Activated gamma-delta T cell treated with Interleukin-2 at 50 U/mL for 16 hours (primary cell): ENCODE measurements at places on chromosomes 13 and 19.

- no peak for DNase-seq
Observed at GRCh38 chr19:42275103-42275502, 6.1 kb downstream of the CIC start.

DNA sequence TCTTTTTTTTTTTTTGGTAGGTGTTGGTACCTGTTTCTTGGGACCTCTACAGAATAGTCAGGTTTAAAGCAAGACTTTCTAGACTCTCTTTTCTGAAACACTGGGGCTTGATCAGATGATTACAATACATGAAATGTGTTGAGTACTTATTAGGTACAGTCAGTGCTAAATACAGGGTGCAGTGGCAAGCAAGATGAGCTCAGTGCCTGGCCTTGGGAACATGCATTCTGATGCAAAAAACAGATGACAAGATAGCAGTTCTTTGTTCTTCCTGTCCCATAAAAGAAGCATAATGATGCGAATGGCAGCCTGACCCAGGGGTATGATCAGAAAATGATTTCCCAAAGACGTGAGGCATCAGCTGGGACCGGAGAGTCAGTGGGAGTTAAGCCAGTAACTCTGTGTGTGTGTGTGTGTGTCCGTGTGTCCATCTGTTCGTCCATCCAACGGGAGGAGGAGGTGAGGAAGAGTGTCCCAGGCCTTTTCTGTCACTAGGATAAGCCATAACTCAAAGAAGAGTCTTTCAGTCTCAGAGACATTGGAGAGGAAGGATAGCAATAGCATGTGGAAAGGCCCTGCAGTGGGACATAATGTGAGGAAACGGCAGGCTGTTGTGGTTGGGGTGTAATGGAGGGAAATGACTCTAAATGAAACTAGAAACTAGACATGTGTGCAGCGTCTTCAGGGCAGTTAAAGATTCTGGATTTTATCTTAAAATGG lies 32.2 kb downstream of the SLAIN1 start:
- DNase-seq = no peak

DNA sequence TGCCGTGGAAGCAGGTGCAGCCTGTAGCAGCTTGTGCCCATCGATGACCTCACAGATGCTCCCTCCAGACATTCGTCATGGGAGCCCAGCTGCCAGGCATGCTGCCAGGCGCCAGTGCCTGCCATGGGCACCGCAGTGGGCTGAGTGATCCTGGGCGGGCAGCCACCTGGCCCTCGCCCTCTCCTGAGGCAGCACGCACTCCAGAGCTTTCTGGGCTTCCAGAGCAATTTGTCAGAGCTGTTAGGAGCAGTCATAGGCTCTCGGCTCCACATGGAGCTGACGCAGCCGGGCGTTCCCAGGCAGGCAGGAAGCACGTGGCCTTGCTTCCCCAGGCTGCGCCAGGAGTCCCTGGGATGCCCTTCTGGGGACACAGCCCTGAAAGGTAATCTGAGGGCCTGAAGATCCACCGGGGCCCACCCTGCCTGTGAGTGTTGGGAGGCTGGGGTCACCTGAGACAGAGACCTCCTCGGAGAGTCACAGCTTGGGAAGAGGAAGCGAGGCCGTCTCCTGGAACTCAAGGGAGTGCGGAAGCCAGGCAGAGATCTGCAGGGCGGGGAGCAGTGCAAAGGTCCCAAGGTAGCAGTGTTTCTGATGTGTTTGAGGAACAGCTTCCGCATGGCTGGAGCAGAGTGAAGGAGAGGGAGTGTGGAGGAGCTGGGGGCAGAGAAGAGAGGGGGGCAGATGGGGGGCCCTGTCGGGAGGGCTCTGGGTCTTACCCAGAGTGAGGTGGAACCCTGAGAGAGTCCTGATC lies 50.6 kb downstream of the DPF1 start:
- DNase-seq = no peak

DNA sequence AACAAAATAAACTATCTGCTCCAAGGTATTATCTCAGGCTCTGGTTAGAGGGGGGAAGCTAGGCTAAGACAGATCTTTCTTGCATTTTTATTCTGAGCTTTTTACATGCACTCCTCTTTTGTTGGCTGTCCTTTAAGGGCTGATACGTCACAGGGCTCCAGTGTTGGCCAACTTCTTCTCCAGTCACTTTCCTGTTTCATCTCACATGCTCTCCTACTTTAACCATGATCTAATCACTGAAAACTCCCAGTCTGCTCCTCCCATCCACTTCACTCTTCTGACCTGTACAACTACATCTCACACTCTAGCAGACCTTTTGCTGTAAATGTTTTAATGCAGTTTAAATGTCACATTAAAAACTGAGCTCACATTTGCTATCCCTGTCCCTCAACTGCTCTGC lies 510.0 kb upstream of the KLF12 start:
- DNase-seq = no peak

- DNase-seq = no peak
Observed at GRCh38 chr13:58823701-58824100, 1192.2 kb downstream of the PCDH17 start.

DNA sequence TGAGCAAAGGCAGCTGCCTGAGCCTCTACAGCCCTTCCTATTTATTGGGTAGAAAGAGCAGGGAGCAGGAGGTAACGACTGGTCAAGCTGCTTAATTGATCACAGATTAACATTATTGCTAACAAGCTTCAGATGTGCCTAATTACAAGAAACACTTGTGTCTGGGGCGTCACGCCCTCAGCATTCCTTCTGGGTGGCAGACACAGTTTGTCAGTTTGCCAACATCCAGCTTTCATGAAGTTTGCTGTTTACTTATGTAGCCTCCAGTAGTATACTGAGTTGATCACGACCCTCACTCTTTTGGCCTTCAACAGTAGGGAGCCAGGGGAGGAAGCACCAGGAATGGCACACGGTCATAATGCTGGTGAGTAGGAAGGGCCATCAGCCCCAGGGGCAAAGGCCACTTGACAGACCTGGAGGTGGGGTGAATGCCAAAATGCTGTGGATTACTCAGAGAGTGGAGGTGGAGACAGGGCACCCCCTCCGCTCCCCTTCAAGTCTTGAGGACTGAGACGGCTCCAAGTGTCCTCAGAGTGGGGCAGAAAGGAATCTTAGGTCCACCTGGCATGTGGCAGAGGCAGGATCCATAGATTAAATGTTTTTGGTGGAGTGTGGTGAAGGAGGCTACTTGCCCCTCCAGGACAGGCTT lies 34.9 kb upstream of the PSPC1 start:
- DNase-seq = no peak

GRCh38 chr13:91647361-91647990 lies 249.1 kb downstream of the GPC5 start:
- DNase-seq = no peak

- DNase-seq = no peak
Observed at GRCh38 chr13:23436680-23437079, 3.2 kb upstream of the SACS start.

- DNase-seq = peak; percentile 51
Observed at GRCh38 chr19:43798546-43799409, 3.5 kb downstream of the LYPD5 start.

GRCh38 chr19:27746691-27747380 lies 1466.1 kb downstream of the UQCRFS1 start:
- no peak for DNase-seq

DNA sequence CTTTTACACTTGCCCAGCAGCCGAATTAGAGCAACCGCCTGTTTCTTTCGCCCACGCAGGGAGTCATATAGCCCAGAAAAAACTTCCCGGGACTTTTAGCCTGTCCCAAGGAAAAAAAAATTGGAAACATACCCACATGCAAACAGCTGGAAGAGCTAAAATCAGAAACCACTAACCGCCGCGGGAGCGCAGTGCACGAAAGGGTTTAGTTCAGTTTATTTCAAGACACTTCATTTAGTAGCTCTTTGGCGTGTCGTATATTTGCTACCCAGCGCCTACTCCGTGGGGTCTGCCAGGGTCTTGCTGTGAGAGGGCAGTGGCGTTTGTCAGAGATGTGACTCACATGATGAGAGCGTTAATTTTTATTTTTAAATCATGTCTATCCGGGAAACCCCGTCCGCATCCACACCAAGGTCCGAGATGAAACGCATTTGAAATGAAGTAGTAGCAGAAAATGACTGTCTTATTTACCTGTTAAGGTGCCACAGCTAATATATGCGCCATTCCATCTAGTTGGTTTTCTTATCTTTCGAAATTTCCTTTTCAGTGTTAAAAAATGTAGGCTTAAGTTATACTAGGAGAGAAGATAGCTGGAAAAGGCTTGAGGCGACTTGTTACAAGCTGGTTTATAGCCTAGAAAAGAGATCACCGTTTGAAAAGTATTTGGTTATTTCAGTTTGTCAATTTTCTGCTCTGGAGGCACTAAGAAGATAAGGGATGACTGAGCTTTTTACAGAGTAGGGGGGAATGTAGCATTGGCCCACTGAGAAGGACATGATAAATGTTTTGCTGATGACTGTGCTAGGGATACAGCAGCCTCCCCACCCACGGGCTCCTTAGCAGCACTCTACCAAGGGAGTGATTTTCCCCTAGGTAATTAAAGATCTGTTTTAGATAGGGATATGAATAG lies 1.7 kb downstream of the KLF5 start:
- DNase-seq = no peak

- no peak for DNase-seq
Observed at GRCh38 chr19:45630463-45630862, 8.7 kb downstream of the EML2 start.

GRCh38 chr19:23075031-23075733 lies 41.6 kb upstream of the ZNF730 start:
- no peak for DNase-seq

- DNase-seq = no peak
Observed at GRCh38 chr19:36128392-36128736, 11.5 kb upstream of the CAPNS1 start.

GRCh38 chr19:20334760-20335159 lies 167.7 kb downstream of the ZNF486 start:
- DNase-seq = no peak

DNA sequence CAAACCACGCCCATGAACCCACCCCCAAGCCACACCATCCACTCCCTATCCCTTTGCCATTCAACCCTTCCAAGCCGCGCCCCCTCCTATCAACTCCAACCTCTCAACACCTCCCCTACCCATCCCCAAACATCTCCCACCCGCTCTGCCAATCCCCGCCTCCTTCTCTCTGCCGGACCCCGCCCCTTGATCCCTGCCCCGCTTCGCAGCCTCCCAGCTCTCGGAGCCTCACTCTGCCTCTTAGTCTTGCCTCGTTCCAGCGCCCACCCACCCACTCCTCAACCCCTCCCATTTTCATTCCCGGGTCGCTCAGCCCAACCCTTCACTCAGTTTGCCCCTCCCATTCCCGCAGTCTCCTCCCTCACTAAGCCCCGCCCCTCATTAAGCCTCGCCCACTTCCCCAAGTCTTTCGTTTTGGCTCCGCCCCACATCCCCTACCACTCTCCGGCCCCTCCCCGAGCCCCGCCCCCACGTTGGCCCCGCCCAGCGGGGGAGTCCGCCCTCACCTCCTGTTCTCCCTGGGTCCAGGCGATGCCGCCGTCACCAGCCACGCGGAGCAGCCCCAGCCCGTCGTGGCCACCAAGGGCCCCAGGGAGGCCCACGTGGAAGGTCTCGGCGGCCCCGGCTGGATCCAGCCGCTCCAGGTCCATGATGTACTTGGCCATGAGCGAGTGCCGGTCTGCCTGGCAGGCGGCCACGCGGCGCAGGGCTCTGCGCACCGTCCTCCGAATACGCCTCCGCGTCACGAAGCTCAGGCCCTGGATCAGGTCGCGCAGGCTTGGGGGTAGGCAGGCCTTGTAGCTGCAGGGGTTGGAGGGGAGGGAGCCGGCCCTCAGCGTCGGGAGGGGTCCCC lies 5.7 kb downstream of the JAK3 start:
- no peak for DNase-seq

DNA sequence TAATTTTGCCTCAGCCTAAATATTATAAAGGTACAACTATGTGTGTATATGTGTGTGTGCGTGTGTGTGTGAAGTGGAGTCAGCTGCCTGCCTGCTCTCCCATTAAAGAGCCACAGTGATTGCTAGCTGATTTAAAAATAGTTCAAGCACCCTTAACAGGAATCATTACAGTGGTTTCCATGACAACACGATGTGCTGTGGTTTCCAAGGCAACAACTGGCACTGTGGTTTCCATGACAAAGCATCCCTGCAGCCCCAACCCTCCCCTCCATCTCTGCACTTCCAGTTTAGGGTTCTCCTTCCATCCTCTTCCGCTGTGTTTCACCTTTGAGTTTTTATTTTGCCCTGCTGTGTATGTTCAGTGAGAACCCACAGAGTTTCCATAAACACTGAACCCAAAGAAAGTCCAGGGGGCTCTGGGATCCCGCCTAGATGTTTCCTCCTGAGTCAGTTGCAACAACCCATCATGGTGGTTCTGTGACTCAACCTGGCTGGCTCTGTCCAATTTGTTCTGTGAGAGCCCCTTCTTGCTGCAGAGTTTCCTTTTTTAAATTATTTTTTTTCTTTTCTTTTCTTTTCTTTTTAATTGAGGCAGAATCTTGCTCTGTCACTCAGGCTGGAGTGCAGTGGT lies 7.1 kb upstream of the PNMA8A start:
- no peak for DNase-seq

GRCh38 chr13:80524447-80525215 lies 183.7 kb upstream of the SPRY2 start:
- no peak for DNase-seq

DNA sequence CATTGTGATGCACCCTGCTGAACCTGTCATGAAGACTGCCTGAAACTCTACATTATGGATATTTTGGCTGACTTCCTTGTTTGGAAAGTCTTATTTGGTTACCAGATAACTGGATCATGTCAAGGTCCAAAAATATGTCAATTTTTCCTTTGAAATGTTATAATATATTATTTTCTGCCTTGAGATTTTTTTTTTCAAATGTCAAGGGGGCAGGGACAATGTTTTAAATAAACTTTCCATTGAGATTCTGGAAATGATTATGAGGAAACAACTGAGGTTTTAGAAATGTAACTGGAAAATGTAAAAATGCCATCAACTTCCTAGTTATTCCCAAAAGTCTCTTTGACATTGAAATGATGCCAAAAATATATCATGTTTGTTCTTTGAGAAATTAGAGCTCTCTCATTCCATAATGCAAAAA lies 117.0 kb downstream of the RFC3 start:
- DNase-seq = no peak

- peak; percentile 37 for DNase-seq
Observed at GRCh38 chr13:109790942-109791605, 4.7 kb upstream of the IRS2 start.

DNA sequence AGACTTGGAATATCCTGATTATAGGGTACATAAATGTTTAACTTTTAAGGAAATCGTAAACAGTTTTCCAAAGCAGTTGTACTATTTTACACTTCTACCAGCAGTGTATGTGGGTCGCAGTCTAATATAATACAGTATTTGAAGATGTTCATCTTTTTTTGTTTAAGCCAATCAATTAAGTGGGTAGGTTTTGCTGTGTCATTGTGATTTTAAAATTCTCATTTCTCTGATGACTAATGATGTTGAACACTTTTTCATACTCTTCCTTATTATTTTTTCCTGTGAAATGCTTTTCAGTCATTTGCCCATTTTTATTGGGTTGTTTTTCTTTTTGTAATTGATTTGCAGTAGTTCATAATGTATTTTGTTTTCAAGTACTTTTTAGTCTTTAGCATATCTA lies 2689.7 kb downstream of the PCDH9 start:
- DNase-seq = no peak

- DNase-seq = no peak
Observed at GRCh38 chr13:94343243-94343585, 136.3 kb downstream of the DCT start.
